ENCODE measurements at places on chromosomes 11 and 22.

GRCh38 chr11:1653541-1654387, 24.2 kb downstream of the KRTAP5-5 start:
- no peak for DNase-seq

DNA sequence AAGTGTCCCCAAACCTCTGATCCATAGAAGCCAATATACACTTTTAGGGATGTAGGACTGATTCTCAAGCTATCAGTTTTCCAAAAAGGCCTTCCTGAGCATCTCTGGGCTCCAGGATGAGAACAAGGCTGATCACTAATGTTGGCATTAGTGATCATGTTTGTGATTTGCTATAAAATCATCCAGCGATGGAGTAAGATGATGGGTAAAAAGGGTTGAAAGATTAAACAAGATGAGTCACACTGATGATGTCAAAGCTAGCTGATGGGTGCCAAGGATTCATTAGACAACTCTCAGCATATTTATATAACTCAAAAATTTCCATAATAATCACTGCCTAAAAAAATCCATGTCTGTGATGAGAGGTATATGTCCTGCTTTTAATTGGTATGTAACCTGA, 42.8 kb downstream of the ZNF280B start:
- DNase-seq: no peak

- DNase-seq: no peak
These were observed 121.5 kb upstream of the B3GAT1 start for GRCh38 chr11:134533511-134533910.

GRCh38 chr11:20310596-20311394, 52.7 kb upstream of the HTATIP2 start:
- DNase-seq: no peak

DNA sequence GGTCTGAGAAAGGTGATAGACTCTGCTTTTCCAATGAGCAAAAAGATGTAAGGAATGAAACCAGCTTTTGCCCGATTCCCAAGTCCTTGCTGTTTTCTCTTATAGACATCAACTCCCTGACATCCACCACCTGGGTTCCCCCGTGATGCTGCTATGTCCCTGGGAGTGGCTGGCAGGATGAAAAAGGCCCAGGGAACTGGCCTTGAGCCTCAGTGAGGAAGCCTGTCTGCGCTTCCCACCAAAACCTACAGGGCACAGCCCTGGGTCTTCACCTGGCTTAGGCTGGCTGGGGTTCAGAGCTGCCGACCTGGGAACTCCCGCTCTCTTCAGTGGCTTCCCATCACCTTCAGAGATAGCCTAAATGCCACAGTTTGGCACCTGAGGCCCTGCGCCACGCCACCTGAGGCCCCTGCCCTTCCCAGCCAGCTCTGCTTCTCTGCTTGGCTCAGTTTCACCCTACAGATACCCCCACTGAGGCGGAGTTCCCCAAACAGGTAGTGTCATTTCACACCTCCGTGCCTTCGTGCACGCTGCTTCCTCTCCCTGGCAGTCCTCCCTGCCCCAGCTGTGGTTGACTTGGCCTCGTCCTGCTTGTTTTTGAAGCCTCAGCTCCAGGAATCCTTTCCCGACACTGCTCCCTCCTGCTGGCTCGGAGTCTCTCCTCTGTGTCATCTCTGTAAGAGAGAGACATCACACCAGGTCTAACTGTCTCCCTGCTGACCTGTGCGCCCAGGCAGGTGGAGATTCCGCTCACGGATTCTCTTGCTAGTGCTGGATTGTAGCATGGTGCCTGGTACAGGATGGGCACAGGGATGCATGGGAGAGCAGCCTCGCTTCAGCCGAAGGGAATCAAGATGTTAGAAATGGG, 10.7 kb downstream of the SLC37A2 start:
- no peak for DNase-seq

DNA sequence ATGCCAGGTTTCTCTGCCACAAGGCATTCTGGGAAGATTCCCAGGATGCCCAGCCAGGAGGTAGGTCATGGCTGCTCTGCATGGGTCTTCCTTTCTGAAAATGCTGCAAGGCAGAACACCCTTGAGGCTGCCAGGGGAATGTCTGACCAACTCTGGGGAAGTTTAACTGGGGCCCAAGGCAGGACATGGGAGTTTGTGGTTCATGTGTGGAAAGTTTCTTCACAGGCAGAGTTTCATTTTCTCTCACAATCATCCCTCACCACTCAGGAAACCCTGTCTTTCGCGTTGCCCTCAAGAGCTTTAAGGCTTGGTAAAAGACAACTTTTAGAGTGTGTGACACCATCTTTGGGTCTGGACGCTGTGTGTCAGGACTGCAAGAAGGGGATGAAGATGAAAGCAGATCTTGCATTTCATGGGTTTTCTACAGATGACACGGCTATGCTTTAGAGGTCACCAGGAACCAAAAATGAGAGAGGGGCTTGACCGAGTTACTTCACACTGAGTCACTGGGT, 133.5 kb downstream of the CD44 start:
- peak; percentile 33 for DNase-seq

GRCh38 chr22:22235558-22235957, 9.0 kb upstream of the VPREB1 start:
- peak; percentile 37 for DNase-seq

DNA sequence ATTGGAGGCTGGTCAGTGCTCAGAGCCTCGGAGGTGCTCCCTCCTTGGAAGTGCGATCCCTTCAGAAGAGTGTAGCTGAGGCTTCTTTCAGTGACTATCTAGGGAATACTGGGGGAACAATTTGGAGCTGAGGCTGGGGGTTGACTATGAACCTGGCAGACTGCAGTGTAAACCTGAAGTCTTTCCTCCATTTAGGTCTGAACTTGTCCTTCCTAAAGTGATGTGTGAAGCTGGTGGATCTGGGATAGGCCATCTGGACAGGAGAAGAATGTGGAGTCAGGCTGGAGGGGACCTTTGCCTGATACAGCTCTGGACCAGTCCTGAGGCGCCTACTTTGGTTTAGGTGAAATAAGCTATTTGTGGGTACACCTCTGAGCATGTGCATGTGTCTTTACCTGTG, 3.5 kb upstream of the INSC start:
- DNase-seq: no peak

DNA sequence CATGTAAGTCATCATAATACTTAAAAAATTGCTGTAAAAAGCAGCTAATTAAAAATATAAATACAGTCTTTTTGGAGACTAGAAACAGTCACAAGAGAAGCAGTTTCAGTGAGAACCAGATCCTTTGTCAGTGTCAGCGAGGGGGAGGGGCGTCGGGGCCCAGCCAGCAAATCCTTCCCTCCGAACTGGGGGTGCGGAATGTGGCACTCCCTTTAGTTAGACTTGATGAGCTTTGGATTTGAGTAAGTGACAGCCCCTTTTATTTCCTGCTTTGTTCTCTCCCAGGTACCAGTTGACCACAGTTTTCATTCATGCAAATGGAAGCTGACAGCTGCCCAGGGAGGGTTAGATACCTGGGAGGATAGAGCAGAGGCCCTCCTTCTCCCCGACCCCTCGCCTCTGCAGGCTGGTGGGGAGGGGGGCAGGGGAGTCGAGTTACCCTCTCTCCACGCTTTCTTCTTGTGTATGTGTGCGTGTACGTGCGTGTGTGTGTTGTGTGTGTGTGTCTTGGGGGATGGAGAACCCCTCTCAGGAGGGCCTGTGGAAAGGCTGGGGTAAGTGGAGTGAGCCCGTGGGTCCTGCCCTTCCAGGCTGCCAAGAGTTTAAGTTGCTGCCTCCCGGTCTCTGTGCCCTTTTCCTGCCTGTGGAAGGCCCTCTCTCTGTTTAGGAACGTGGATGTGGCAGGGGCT, 38.3 kb downstream of the PTPRJ start:
- no peak for DNase-seq

DNA sequence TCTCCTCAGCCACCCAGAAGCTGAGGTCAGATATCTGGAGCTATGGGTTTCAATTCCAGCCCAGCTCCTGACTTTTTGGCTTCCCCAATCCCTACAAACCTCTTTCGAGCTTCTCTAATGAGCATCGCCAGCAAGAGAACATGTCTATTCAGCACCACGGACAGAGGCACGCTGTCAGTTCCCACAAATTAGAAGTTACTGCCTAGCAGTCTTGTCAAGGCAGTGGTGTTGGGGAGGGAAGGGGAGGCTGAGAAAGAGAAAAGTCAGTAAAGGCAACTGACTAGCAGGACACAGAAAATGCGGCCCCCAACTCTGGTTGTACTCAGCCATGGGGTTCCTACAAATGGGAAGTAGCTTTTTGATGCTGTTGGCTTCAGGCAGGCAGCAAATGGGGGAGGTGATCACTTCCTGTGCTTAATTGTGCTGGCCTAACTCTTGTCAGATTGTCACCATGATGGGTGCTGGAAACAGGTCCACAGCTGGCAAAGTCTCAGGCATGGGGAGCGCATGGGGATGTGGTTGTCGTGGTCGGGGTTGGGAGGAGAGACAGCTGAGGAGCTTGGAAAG, 205.9 kb downstream of the ST3GAL4 start:
- DNase-seq: no peak

- no peak for DNase-seq
These were observed 753.0 kb downstream of the NTM start for GRCh38 chr11:132123449-132123848.

GRCh38 chr11:127247261-127247851, 246.8 kb upstream of the KIRREL3 start:
- DNase-seq: no peak

GRCh38 chr22:19396934-19397733, 34.4 kb downstream of the HIRA start:
- no peak for DNase-seq

GRCh38 chr11:69524291-69524882, 42.9 kb downstream of the LINC01488 start:
- DNase-seq: no peak

DNA sequence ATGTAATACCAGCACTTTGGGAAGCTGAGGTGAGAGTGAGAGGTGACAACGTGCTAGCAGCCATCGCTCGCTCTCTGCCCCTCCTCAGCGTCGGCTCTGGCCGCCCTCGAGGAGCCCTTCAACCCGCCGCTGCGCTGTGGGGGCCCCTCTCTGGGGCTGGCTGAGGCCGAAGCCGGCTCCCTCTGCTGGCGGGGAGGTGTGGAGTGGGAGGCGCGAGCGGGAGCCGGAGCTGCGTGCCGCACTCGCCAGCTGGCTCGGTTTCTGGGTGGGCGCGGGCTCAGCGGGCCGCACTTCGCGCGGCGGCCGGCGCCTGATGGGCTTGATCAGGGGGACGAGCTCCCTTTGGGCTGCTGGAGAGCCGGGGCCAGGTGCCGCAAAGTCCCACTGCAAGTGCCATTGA, 98.9 kb upstream of the UBASH3B start:
- DNase-seq: no peak

GRCh38 chr11:133082841-133083488, 449.3 kb downstream of the OPCML start:
- DNase-seq: peak; percentile 79

DNA sequence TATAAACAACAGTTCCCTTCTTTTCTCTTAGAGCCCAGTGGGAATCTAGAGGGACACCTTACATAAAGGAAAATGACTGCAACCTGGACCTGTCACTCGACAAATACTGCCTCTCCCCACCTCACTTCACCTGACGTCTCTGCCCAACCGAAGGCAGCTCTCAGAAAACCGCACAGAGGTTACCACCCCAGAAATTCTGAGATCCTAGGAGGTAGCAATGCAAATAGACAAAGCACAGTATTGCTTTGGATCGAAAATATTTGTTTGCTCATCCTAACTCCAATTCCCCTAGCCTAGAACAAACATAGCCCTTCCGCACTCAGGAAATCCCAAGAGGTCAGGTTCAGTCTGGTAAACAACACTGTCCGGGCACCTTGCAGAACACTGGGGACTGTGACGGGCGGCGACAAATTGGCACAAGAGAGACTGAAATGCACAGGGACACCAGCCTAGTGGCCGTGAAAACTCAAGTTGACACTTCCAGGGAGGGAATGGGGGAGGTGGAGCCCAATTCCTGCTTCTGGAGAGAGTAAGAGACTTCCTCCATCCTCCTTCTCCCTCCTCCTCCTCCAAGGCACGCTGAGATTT, 420 bp upstream of the TRIM44 start:
- no peak for DNase-seq

- DNase-seq: no peak
These were observed 225.3 kb downstream of the ADAMTS15 start for GRCh38 chr11:130673698-130674097.

DNA sequence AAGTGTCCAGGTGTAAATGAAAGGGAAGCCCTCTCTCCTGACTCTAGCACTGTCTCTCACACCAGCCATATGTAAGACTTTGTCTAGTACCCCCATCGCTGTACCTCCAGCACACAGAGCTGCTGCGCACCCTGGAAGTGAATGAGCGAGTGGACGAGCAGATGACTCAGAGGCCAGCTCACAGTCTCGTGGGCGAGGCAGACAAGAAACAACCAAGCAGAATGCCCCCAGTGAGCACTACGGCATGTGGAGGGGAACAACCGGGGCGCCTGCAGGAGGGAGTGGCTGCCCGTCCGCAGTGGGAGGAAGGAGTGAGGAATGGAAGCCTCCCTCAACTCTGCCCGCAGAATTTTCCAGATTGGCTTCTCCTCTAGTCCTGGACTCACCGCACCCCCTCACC, 46.4 kb downstream of the MCM5 start:
- no peak for DNase-seq

- DNase-seq: no peak
These were observed 67.3 kb downstream of the RNF169 start for GRCh38 chr11:74815966-74816365.

GRCh38 chr11:58330861-58331260, 28.0 kb downstream of the OR5B17 start:
- DNase-seq: no peak

DNA sequence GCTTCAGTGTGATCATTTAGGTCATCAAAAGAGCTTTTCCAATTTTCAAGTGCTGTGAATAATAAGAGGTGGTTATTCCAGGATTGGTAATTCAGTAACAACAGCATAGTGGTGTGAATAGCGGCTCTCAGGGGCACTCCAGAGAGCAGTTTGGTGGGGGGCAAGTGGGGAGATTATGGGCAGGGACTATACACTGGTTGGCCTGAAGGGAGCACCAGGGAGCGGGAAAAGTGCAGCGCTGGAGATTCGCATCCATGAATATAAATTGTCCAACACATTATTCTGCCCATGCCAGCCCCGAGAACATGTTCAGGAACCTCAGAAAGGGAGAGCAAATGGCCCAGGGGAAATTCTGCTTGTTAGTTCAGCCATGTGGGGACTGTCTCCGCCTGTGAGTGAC, 37.9 kb downstream of the OR6Q1 start:
- no peak for DNase-seq

DNA sequence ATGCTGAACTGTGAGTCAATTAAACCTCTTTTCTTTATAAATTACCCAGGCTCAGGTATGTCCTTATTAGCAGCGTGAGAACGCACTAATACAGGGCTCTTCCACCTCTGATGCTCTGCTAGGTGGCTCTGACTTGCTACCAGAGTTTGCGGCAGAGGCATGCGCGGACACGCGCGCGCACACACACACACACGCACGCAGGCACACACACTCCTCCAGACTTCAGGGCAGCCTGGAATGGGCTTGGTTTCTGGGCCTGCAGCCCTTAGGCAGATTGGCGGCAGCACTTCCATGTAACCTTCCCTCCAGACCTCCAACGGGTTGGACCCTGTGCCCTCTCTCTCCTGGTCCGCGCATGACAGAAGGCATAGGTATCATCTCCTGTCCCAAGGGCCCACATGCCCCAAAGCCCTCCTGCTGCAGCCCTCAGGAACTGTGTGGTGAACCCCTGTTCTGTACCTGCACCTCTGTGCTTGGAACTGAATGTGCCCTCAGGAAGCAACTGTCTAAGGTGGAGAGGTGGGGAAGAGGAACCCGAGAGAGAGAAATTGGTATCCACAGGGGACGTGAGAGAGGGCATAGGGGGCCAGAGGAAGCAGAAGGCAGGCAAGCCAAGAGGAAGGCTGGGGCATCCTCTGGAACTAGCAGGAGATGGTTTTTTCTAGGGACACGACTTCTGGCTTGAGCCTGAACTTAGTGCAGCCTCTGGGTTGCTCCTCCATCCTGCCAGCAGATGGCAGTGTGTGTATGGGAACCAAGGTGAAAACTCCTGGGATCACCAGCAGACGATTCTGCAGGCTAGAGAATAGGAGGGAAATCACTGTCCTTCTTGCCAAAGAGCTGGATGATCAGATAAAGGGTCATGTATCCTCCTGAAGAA, 23.4 kb upstream of the RIC3 start:
- DNase-seq: peak; percentile 58
